ENCODE measurements at places on chromosomes 5 and 9.

- DNase-seq: no peak
Observed at GRCh38 chr5:64786372-64786771, 17.6 kb downstream of the CWC27 start.

DNA sequence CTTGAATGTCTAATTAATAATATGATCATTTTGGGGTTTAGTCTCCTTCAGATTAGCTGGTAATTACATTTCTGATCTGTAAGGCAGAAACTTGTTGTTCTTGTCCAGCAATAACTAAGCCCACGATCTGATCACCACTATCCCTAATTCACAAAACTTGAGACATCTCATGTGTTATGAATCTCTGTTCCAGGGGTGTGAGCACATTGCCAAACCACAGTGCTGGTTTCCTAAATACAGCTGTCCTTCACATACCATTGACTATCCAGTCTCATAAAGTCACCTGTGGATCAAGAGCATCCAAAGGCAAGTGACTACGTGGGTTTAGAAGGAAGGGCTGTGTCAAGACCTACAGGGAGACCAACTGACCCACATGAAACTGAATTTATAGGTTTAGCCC lies 134.1 kb upstream of the PRLR start:
- DNase-seq: no peak

GRCh38 chr9:86557918-86558317 lies 203.7 kb upstream of the TUT7 start:
- DNase-seq: no peak

DNA sequence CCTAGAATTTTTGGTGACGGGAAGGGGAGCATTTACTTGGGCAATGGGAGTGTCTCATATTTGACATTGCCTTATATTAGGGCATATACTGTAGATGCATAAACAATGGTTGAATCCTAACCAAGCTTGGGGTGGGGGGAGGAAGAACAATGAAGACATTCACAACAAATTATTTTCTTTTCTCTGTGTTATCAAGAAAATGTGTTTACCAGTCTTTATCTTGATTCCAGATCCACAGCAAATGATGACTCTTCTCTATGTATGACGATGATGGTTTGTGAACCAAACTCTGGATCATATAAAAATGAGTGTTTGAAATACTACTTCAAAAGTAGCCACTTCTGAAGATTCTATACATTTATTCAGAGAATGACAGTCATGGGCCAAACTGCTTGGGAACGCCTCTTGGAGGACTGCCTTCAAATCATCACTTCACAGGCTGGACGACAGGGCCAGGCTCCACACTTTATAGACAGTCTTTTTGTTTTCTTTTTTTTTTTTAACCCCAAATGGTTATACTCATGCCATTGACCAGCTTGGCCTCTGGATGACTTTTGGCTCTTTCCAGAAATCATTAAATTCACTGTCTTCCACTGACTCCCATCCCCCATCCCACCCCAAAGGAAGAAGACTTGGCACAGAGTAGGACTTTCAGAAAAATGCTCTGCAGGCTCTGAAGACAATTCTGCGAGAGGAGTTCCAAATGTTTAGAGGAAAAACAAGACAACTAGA lies 123.8 kb upstream of the LIFR start:
- DNase-seq: no peak

GRCh38 chr9:91421128-91421765 lies 2.4 kb downstream of the NFIL3 start:
- DNase-seq: no peak

Data from activated T-helper 9 cell treated with anti-CD3 and anti-CD28 coated beads, Interleukin-2, amount 50 U/mL, for 16 hours (primary cell).